Mesenteric fat pad (tissue), 1 donor: ENCODE measurements at places on chromosomes 3 and 15. TPM values are rescaled to one million over a fixed set of nuclear protein-coding genes. Genes with fewer than 3 reads are reported as not detected.

The INTS14 gene
- total RNA-seq: 21.9 TPM

GRCh38 chr15:45212493-45212892 lies 24.7 kb upstream of the SHF start:
- DNase-seq: no peak

The ACKR2 gene
- 5.6 TPM for total RNA-seq

- DNase-seq: no peak
These were observed 9.5 kb downstream of the PARP14 start for GRCh38 chr3:122690096-122690495.

- no peak for DNase-seq
These were observed 3.2 kb upstream of the SIAH2 start for GRCh38 chr3:150765949-150766720.

DNA sequence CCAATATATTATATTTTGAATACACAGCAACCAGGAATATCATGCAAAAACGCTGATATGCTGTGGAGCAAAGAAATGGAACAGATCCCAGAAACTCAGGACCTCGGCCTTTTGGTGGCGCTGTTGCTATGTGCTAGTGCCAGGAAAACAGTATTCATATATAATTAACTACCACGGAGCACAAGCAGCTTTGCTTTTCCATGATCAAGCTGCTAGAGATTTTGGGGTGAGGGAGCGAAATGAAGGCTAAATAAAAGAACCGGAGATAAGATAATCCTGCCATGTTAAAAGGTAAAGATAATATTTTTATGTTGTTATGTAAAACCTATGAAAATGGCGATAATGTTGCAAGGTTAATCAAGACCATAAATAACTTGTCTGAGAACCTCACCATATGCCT lies 157.7 kb upstream of the FAM3D start:
- no peak for DNase-seq

DNA sequence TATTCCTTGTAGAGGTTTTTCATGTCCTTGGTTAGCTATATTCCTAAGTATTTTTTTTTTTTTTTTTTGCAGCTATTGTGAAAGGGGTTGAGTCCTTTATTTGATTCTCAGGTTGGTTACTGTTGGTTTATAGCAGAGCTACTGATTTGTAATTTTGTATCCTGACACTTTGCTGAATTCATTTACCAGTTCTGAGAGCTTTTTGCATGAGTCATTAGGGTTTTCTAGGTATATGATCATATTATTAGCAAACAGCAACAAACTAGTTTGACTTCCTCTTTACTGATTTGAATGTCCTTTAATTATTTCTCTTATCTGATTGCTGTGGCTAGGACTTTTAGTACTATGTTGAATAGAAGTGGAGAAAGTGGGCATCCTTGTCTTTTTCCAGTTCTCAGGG lies 737.4 kb downstream of the ZNF385D start:
- DNase-seq: no peak
